ENCODE measurements at places on chromosomes 16 and 17.

- DNase-seq = no peak
These were observed 19.4 kb downstream of the KPNB1 start for GRCh38 chr17:47669081-47669480.

- DNase-seq = no peak
These were observed 9.4 kb upstream of the NPTX1 start for GRCh38 chr17:80485846-80486245.

DNA sequence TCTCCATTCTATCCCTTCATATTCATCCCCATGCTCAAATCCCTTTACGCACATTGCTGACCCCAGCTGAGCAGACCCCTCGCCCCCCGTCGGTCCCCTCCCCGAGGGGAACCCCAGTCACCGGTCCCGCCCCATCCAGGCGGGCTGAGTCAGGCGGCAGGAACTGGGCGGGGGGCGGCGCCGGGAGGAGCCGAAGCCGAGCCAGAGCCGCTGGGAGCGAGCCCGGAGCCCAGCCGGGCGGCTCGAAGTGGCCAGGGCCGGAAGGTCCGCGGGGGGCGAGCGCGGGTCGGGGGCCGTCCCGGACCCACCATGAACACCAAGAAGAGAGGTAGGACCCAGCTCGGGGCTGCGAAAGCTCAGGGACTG lies 8.6 kb downstream of the RIPOR1 start:
- DNase-seq = no peak

- DNase-seq = no peak
These were observed 43.8 kb upstream of the EFCAB3 start for GRCh38 chr17:62336527-62336926.

DNA sequence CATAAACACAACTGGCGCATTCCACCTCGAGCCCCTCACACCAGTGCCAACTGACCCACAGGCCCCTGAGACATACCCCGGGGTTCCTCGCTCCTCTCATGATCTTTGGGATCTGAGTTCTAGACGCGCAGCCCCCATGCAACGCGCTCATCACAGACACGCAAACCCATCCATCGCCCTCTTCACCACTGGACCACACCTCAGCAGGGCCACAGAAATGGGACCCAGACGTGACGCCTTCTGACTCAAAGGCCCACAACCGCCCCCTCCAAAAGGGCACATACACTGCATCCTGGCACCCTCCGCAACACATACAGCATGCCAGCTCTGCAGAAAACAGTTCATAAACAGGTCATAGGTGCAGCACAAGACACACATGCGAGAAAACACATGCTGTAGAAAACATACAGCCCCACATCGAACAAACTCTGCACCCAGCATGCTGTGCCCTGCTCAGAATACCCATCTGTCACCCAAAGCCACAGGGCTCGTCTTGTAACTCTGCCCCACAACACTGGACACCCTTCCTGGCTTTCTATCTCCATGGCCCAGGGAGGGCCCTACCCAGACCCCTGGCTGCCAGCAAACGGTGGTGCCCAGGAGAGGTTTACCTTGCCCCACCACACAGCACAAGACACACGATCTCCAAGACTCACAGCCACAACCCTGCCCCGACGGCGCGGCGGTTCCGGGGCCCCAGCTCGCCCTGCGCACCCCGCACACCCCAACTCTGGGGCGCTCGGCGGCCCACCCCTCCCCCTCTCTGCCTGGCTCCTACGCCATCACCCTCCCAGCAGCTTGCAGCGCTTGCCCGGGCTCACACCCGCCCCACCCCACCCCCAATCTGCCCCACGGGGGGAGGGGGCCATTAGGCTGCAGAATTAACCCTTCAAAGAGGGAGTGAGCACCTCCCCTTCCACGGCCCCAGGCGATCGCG lies 887 bp downstream of the ZBTB4 start:
- DNase-seq = peak; percentile 62

DNA sequence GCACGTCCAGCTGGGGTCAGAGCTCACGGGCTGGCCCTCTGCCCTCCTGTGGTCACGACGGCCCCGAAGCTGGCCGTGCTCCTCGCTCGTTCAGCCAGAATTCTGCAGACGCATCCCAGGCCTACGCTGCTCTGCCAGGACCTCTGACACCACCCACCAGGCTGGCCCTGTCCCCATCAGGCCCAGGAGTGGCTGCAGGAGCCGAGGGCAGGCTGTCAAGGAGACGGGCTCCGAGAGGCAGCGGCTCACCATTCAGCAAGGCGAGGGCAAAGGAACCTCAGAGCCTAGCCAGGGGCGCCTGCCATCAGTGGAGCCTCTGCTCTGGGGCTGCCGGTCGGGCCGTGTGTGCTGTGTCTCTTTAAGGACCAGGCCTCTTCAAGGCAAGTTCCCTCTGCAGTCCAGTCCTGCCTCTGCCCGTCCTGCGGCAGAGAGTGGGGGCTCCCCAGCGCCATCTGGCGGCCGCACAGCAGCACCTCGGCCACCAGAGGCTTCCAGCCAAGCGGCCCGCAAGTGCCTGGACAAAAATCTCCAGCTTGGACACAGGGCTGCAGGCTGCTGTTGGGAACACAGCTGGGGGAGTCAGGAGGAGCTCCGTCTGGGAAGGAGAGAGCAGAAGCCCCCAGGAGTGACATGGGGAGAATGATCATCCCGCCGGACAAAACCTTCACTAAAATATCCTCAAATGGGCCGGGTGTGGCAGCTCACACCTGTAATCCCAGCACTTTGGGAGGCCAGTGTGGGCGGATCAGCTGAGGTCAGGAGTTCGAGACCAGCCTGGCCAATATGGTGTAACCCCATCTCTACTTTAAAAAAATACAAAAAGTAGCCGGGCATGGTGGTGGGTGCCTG lies 7.4 kb upstream of the ABR start:
- DNase-seq = peak; percentile 77

- DNase-seq = no peak
These were observed 198.1 kb upstream of the AXIN2 start for GRCh38 chr17:65759532-65759931.

GRCh38 chr17:38605411-38605840 lies 326 bp downstream of the SRCIN1 start:
- DNase-seq = no peak

- no peak for DNase-seq
These were observed 16.5 kb downstream of the CBFA2T3 start for GRCh38 chr16:88960516-88960915.
